ENCODE measurements at places on chromosomes 3 and 15.

DNA sequence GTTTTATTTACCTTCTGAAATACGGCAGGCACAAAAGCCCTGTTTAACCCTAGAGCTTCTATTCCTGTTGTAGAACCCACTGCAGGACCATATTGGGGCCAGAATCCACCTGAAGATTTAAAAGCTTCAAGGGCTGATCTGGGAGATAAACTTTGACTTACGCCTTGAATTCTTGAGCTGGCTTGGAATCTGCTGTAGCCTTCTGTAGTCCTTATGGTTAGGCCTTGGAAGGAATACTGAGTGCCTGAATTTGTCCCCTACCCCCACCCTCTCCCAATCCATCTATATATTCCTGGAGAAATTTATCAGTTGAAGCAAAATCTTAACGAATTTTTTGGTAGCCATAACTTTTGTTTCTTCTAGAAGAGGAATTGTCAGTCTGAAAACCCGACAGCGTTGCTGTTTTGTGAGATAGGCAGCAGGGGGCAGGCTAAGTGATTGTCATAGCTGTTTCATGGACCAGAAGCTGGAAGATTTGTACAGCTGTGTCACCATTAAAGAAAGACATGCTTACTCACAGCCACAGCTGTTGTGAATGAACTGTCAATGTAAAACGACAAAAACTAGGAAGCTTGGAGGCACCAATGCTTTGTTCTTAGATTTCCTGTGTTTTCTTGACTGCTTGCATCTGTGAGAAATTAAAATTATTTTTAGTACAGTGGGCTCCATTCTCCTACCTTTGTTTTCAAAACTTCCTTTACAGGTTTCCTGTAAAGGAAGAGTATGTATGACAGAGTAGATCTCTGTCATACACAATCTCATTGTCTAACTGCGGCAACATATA is 12.8 kb downstream of the LXN start:
- peak; percentile 75 for DNase-seq

DNA sequence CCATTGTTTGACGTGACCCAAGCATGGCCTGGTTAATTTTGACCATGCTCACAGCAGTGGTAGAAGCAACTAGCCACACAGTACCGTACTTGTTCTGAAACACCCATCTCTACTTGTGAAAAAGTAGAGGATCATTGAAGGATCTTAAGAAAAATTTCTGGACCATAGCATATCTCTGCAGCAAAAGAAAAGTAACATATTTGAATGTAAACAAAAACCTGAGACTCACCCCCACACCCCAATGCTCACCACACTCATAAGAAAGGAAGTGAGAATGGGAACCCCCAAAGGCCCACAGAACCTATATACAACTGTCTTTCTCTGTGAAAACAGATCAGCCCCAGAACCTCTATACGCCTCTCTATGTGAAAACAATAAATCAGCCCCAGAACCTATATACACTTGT is 33.8 kb upstream of the TFRC start:
- DNase-seq: no peak

GRCh38 chr3:197237897-197238296 is 60.5 kb downstream of the DLG1 start:
- DNase-seq: no peak

- DNase-seq: no peak
These were observed 108.4 kb downstream of the OXNAD1 start for GRCh38 chr3:16373341-16373946.

DNA sequence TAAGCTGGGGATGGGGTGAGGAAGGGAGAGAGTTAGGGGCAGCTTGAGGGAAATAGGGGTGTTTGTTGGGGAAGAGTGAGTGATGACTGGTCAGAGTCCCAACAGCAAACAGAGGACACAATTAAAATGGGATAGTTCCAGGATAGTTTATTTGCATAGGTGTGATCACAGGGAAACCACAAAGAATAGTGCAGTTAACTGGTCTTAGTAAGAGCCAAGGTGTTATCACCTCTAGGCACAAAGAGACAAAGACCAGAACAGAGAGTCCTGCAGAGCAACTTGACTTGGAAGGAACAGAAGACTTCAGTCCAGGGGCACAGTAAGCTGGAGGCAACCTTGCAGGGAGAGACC is 42.1 kb upstream of the DLG1 start:
- no peak for DNase-seq

GRCh38 chr15:25464784-25465183 is 26.0 kb upstream of the UBE3A start:
- no peak for DNase-seq

DNA sequence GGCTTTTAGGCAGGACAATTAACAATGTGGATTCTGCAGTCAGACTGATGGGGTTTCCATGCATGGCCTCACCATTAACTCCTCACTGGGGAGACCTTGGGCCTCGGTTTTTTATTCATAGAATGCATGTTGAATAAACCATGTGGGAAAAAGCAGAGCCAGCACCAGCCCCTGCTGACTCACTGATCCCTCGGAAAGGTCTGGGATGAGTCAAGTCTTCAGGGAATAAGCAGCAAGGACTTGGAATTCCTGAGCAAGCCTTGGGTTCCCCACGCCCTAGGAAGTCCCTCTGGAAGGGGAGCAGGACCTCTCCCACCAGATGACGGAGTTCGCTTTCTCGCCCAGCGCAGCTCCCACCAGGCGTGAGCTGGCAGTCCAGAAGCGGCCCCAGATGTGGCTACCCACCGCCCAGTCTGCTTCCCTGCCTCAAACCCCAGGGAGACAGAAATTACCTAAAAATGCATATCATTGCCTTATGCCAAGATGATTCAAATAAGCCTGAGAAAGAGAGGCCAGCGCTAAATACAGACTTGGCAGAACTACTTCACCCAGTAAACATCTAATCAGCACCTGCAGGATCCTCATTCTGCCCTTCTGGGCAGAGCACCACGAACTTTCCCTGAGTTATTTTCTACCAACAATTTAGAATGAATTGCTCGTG is 45.4 kb downstream of the BTD start:
- peak; percentile 73 for DNase-seq

Measured in MM.1S (cell line).